Activated T-helper 2 cell treated with anti-CD3 and anti-CD28 coated beads, Interferon-gamma antibody, Interleukin-2, Interleukin-4, amounts not matched to agents 10 μg/mL and 5 μg/mL and 100 μg/mL, durations not matched to agents 14 hours and 24 hours and 36 hours (primary cell): ENCODE measurements at places on chromosomes 5 and 9.

- H3K27ac ChIP-seq = no peak overlapping the region
- H3K36me3 ChIP-seq = no peaks in the 10 kb centered on the region
- DNase-seq = no peak
- no peak overlapping the region for H3K4me3 ChIP-seq
- no peaks in the 10 kb centered on the region for H3K4me1 ChIP-seq
Observed at GRCh38 chr9:103335461-103335860, 340.3 kb downstream of the CYLC2 start.

GRCh38 chr9:98479449-98479848, 224.0 kb upstream of the TBC1D2 start:
- DNase-seq = no peak
- no peaks in the 10 kb centered on the region for H3K36me3 ChIP-seq
- no peak overlapping the region for H3K4me3 ChIP-seq
- H3K4me1 ChIP-seq = no peaks in the 10 kb centered on the region

DNA sequence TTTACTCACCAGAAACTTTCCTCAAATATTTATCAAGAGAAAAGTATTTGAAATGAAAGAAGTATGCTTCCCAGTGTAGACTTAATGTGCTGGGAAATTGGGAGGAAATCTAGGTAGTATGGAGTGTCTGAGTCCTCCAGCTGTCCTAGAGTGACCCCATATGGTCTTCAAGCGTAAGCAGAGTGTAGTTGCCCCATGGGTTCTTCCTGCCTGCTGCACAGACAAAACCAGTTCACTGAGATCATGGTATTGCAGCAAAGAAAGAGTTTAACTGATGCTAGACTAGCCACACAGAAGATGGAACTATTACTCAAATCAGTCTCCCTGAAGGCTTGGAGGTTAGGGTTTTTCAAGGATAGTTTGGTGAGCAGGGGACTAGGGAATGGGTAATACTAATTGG, 114.9 kb upstream of the PRLR start:
- no peaks in the 10 kb centered on the region for H3K36me3 ChIP-seq
- DNase-seq = no peak
- no peak overlapping the region for H3K27ac ChIP-seq
- no peak overlapping the region for H3K4me3 ChIP-seq
- H3K4me1 ChIP-seq = no peaks in the 10 kb centered on the region
- H3K27me3 ChIP-seq = no peaks in the 10 kb centered on the region

DNA sequence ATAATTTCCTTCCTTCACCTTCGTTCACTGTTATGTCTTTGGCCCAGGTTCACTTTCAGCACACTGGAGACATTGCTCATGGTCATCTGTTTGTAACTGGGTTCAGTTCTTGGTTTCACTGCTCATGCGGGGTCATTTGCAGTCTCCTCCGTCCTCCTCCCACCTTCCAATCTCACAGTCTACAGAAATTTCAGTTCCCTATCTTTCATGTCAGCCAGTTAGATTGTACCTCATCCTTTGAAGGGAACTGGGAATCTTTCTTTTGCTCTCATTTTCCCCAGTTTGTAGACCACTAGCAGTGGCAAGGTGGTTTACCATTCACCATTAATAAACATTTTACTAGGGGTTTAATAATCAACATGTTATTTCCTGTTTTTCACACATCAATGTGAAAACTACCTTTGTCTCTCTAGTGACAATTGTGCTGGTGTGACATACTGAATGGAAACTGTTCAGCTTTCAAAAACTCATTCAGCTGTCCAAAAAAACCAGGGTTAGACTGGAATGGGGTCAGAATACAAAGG, 100.9 kb upstream of the IL6ST start:
- peaks cover 11% of the 10 kb centered on the region for H3K36me3 ChIP-seq
- no peak for DNase-seq
- no peak overlapping the region for H3K4me3 ChIP-seq
- H3K27me3 ChIP-seq = no peaks in the 10 kb centered on the region
- peaks cover 53% of the 10 kb centered on the region for H3K4me1 ChIP-seq

DNA sequence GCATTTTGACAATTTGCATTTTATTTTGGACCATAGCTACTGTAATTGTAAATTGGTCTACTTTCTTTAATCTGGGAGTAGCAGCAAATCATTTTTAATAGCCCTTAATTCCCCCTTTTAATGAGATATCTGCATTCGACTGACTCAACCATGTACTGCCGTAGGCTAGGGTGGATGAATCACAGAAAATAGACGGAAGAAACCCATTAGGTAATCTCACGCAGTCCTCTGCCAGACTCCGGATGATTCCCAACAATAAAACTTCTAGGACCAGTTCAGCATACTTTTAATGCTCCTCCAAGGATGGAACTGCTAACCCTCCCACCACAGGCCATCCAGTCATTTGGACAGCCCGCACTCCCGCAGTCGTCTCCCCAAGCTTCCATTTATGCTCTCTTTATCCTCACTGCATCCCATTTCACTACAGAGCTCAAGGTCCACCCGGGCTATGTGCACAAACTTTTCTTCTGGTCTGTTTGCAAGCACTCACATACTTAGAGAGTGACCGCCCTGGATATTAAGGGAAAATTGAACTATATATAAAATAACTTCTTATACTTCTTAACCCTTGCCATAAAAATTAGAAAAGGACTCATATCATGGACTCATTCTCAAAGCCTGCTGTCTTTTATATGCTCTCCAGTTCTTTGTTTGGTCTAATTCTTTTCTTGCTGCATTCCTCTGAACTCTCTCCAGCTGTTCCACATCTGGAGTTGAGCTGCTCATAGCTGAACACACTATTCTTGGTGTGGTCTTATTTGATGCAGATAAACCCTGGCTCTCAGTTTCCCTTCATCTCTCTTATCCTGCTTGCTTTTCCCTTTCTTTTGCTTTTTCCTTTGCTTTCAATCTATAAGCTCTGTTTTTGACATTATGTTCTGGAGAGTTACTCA, 326.6 kb downstream of the ARL15 start:
- H3K27ac ChIP-seq = no peak overlapping the region
- no peaks in the 10 kb centered on the region for H3K36me3 ChIP-seq
- no peaks in the 10 kb centered on the region for H3K4me1 ChIP-seq
- no peak for DNase-seq
- no peaks in the 10 kb centered on the region for H3K27me3 ChIP-seq
- no peak overlapping the region for H3K4me3 ChIP-seq

GRCh38 chr9:118938581-118938980, 430.7 kb downstream of the BRINP1 start:
- H3K4me1 ChIP-seq = no peaks in the 10 kb centered on the region
- no peak overlapping the region for H3K27ac ChIP-seq
- no peak for DNase-seq
- no peaks in the 10 kb centered on the region for H3K27me3 ChIP-seq
- no peaks in the 10 kb centered on the region for H3K36me3 ChIP-seq

DNA sequence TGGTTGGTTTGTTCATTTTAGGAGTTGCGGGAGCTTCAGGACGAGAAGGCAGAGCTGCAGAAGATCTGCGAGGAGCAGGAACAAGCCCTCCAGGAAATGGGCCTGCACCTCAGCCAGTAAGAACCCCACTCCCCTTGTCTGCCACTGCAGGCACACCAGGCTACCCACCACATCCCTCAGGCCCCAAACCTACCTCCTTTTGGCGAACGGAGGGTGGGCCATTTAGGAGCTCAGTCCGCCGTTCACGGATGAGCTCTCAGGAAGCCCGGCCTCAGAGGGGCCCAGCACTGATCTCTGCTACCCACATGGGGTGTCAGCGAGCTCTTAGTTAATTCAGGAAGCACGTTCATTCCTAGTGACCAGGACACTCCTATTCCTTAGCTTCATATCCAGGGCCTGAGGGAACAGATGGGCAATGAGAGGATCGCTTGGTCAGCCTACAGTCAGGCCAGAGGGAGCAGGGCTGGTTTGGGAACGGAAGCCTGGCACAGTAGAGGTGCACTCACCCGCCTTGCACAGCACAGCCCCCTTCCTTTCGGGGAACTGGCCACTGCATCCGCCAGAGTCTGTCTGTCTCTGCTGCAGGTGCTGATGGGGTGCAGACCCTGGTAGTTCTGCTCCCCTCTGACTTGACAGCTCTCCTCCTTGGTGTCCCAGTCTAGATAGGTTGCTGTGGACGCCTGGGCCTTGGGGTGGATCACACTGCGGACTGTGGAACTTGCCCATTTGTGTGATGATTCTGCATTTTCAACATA, 21.4 kb downstream of the HNRNPH1 start:
- H3K36me3 ChIP-seq = peaks cover 31% of the 10 kb centered on the region
- no peaks in the 10 kb centered on the region for H3K4me1 ChIP-seq
- H3K27me3 ChIP-seq = no peaks in the 10 kb centered on the region
- no peak overlapping the region for H3K27ac ChIP-seq
- no peak for DNase-seq

DNA sequence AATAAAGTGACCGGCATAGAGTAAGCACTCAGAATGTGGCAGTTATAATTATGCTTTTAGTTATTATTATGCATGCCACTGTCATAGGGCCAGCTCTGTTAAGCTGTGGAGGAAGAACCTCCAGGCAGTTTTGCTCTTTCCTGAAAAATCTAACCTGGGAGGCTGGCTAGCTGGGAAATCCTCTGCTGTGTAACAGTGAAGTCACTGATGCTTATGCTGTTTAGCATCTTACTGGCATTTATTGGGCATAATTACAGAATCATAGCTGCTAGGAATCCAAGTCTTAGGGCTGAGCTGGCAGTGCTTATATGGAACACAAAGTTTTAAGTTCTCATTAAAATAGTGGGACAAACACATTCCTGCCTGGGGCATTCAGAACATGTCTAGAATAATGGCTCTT, 5.5 kb upstream of the GSN start:
- H3K4me3 ChIP-seq = no peak overlapping the region
- no peak overlapping the region for H3K27ac ChIP-seq
- peaks cover 34% of the 10 kb centered on the region for H3K27me3 ChIP-seq

DNA sequence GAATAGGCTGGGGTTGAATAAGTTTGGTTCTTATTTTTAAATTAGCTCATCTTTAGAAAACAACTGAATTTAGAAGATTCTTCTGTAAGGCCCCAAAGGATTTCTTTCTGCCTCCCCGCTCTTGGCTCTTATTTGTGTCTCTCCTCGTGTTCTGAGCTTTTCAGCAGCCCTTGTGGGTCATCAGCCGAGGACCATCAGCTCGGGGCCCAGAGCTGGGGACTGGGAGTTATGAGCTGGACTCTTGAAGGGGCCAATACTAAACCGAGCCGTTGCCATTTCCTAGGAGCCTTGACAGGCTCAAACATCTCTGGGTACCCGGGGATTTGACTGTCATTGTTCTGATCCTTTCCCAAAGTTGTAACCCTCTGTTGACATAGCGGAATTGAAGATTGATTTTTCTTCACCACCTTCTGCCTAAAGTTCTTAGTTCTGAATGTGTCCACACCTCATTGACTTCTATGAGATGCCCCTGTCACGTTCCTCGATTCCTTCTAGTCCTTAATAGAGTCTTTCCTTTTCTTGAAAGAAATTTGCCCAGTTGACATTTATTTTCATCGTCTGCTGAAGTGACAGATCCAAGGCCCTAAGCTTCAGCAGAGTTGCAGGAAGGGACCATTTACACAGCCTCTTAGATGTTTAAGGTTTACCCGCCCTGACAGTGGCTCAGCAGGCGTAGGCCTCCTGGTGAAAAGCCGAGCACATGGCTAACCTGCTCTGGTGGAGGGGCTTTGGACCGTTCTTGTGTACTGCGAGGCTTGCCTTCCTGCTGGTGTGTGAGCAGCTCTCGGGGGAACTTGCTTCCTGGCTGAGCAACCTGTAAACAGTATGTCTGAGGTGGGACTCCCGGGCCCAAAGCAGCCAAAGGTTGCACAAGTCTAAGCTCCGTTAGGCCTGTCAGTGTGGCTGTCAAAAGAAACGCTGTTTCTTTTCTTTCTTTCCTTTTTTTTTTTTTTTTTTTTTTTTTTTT, 24.0 kb downstream of the ABL1 start:
- H3K4me1 ChIP-seq = no peaks in the 10 kb centered on the region
- H3K27ac ChIP-seq = no peak overlapping the region
- no peak overlapping the region for H3K4me3 ChIP-seq
- peaks cover 10% of the 10 kb centered on the region for H3K36me3 ChIP-seq
- no peak for DNase-seq

GRCh38 chr9:114643896-114644295, 13.7 kb downstream of the TEX53 start:
- no peak overlapping the region for H3K27ac ChIP-seq
- no peak for DNase-seq
- peaks cover 66% of the 10 kb centered on the region for H3K36me3 ChIP-seq
- no peak overlapping the region for H3K4me3 ChIP-seq

DNA sequence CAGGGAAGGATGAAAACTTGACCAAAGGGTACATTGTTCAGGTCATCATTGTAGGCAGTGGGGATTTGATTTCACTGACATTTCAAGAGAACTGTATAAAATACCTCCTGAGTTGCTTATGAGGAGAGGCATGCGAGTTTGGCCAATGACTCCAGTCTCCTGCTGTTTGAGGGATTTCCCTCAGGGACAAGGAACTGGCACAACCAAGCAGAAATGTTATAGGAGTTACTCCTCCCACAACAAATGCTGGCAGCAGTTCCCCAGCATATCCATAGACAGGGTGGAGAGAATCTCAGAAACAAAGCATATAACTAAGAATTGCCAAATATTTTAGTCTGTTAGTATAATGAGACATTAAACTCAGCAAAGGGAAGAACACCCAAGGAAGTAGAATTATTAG, 47.2 kb upstream of the FBXL7 start:
- H3K27me3 ChIP-seq = no peaks in the 10 kb centered on the region
- no peak for DNase-seq
- no peak overlapping the region for H3K4me3 ChIP-seq

- H3K27me3 ChIP-seq = no peaks in the 10 kb centered on the region
- H3K4me1 ChIP-seq = peaks cover 40% of the 10 kb centered on the region
- no peak overlapping the region for H3K4me3 ChIP-seq
- DNase-seq = no peak
- peaks cover 41% of the 10 kb centered on the region for H3K36me3 ChIP-seq
Observed at GRCh38 chr5:111748304-111748763, 8.7 kb downstream of the NREP start.

DNA sequence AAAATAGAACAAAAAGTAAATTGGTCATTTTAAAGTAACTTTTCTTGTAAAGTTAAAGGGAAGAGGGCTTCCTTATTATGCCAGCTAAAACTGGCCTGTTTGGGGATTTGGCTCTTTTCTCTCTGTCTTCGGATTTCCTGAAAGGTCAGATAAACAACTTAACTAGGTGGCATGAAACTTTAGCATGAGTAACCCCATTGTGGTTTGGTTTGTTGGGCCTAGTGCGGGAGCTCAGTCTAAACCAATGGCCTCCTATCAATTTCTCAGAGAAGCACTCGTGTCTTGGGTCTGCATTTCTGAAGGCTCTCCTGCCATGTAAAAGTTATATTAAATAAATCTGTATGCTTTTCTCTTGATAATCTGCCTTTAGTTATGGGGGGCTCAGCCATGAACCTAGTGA, 48.5 kb upstream of the ANKH start:
- H3K27me3 ChIP-seq = no peaks in the 10 kb centered on the region
- H3K4me3 ChIP-seq = no peak overlapping the region
- H3K27ac ChIP-seq = peak overlapping the region; percentile 42
- no peak for DNase-seq
- H3K36me3 ChIP-seq = no peaks in the 10 kb centered on the region

- peak; percentile 62 for DNase-seq
- peak overlapping the region; percentile 86 for H3K27ac ChIP-seq
- peaks cover 57% of the 10 kb centered on the region for H3K36me3 ChIP-seq
- peaks cover 98% of the 10 kb centered on the region for H3K4me1 ChIP-seq
- peak overlapping the region; percentile 70 for H3K4me3 ChIP-seq
Observed at GRCh38 chr9:110156902-110157301, 51.1 kb downstream of the C9orf152 start.
